ENCODE measurements at places on chromosomes 12 and 14.

DNA sequence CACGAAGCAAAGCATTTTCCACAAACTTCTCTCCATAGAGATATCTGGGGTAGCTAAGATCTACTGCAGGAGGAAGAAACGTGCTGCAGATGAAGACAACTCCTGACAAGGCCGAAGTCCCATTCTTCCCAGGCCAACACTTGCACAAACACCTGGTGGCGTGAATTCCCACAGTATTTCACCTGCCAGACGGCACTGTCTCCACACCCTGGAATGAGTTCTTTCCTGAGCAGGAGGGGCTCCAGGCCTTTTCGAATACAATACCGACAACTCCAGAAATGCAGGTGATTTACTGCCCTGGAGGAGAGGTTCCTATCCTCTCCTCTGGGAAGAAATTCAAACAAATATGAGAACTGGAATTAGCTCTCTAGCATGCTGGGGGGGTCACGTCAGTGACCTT lies 179.9 kb downstream of the MON2 start:
- DNase-seq = no peak

DNA sequence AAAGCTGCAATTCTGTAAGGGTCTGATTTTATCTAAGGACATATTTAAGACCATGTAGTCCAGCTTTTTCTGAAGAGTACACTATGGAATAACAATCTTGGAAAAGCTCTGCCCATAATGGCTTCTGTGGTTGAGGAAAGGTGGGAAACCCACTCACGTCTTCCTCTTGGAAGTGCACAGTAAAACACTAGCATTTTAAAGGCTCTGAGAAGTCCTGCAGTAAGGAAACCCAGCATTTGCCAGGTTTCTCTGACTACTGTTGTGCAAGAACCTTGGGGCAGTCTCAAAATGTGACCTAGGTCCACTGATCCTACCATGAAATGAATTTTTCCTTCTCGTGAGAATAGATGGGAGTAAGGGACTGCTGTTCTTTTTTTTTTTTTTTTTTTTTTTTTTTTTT lies 11.9 kb downstream of the MAP1LC3B2 start:
- no peak for DNase-seq

DNA sequence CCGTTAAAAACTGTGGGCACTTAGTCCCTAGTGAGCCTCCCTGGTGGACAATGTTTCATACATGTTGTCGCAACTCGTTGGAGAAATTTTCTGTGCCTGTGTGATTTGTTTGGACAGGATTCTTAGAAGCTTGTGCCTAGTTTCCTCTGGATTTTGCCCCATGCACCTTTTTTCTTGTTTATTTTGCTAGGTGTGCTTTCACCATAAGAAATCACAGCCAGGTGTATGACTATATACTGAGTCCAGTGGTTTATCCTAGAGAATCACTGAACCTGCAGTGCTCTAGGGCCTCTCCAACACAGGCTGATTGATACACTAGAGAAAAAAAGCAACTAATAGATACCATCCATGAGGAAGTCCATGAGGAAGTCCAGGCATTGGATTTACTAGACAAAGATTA lies 33.1 kb upstream of the OASL start:
- DNase-seq = no peak

DNA sequence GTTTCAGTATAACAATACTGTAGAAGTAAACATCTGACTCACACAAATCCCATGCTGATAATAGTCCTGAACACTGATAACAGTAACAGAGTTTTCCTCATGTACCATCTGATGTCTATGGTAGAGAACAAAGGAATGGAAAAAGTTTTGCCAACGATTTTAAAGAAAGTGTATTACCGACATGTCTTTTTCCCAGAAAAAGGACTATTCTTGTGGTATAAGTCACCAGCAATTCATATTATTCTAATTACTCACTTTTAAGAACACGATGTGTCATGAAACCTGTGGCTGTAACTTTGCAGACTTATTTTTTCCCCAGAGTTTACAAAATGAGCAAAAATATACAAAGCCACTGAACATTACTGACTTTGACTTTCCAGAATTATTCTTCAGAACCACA lies 40.1 kb upstream of the DCN start:
- no peak for DNase-seq

DNA sequence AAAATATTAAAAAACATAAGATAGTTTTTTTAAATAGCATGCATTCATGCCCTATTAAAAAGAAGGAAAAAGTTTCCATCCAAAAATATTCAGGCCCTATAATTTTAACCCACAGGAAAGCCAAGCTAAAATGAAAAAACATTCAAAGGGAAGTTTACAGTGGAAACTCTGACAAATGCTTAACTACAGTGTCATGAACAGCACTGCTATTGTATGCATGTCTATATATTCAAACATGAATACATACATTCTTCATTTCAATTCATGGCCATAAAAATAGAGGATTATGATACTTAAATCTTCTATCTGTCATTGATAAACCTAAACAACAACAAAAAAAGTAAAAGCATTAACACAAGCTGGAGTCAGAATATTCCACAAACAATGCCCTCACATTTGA lies 67.4 kb downstream of the PPP2R5E start:
- no peak for DNase-seq

DNA sequence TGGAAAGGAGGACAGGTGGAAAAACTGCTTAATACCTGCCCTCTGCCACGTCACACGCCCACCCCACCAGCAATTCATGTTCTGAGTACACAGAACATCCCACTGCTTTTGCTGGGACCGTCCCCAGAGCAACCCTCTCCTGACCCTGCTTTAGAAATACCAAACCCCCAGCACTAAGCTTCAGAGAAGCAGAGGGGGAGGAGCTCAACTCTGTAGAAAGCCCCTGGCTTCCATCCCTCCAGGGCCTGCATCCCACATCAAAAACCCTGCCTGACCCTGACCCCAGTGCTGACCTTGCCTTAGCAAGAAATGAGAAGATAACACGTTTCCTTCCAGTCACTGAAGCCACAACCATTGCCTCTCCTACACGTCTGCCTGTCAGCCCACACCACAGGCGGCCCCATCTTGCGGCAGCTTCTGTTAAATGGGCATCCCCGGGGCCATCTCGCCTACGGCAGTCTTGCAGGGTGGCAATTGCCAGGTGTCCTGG lies 19.7 kb downstream of the VDR start:
- DNase-seq = no peak

DNA sequence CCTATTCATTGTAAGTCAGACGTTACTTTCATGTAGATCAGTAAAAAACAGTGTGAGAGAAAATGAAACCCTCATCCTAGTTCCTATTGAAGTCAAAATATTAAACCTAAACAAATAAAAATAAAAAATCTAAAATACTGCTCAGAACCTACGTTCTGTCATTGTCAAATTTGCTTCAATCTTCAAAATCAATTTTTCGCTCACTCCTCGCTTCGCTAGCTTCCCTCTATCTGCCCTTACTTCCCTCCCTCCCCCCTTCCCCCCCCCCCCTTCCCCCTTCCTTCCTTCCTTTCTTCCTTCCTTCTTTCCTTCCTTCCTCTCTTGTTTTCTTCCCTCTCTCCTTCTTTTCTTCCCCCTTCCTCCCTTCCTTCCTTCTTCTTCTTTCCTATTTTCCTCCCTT lies 310.9 kb upstream of the PDE3A start:
- no peak for DNase-seq

GRCh38 chr12:120261951-120262851 lies 3.3 kb downstream of the PXN start:
- no peak for DNase-seq

- no peak for DNase-seq
Measured at GRCh38 chr14:68283378-68284123, 464.0 kb downstream of the RAD51B start.

- no peak for DNase-seq
Measured at GRCh38 chr14:57293866-57294837, 25.4 kb downstream of the AP5M1 start.

DNA sequence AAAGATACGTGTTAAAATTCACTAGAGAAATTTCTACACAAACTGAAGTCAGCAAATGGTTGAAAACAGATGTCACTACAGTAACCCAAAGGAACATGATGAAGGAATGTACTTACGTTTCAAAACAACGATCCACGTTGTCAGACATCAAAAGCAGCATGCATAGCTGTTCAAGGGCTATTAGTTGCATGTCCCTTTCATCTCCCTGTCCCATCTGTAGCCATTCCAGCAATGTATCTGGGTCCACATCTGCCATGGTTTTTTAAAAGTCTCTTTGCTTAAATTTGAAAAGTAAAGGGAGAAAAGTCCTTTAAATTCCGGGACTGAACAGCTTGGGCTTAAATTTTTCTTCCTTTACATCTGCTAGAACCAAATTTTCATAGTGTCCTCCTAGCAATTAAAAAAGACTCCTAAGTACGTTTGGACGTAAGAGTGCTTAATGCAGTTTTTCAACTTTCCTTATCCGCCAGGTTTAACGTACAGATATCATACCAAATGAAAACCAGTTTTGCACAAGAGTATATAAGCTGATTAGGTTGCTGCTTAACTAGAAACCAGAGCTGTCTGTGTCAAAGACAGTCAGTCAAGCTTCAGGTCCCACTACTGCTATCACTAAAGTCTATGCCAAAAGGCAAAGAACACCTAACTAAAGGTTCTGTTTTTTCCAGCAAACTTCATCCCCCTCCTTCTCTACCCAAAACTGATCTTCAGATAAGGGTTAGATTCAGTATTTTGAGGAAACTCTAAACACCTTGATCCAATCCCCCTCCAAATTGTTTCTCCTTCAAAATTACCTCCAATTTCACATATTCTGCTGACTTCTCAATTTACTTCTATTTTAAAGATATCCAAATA lies 1.7 kb downstream of the HECTD1 start:
- no peak for DNase-seq

- no peak for DNase-seq
Measured at GRCh38 chr12:63816031-63816430, 28.5 kb upstream of the SRGAP1 start.

- DNase-seq = no peak
Measured at GRCh38 chr12:118332511-118332910, 40.2 kb downstream of the TAOK3 start.

DNA sequence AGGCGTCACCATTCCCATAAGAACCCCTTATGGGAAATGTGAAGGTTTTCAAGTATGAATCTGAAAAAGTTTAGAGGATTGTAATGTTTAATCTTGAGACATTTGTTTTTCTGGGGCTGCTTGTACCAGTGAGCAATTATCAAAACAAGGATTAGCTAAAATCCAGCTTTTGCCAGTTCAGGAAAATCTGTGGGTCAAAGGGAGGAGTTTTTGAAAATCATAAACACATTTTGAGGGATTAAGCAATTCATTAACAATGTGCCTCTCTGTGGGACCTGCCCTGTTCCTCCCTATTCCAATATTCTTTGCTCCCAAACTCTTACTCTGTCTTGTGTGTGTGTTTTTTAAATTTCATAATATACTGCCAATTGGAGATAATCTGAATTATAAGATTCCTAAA lies 11.7 kb upstream of the DAAM1 start:
- no peak for DNase-seq

DNA sequence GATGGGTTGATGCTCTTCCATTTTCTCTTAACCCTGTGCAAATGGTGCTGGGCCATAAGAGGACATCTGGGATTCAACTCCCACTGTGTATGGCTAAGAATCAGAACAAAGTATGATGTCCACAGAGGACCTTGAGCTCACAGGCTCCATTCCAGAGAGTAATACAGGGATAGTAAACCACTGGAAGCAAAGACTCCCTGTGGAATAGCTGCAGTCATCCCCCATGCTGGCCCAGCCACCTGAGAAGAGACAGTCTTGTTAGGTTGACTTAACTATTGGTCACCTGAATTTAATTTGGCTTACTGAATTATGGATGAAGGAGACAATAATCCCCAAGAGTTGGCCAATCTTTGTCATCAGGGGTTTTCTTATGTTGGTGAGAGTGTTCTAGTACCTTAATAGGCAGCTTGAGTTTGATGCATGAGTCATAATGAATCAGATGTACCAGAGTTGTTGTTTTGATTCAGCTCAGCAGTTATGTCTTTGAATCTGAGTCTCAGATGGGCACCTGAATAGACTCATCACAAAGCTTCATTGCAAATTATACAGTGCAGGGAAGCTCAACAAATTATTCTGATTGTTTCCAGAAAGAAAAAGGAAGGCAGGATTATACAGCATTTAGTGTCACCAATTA lies 122.7 kb downstream of the SSPN start:
- no peak for DNase-seq

GRCh38 chr14:105144026-105144665 lies 24.4 kb downstream of the JAG2 start:
- DNase-seq = peak; percentile 10

DNA sequence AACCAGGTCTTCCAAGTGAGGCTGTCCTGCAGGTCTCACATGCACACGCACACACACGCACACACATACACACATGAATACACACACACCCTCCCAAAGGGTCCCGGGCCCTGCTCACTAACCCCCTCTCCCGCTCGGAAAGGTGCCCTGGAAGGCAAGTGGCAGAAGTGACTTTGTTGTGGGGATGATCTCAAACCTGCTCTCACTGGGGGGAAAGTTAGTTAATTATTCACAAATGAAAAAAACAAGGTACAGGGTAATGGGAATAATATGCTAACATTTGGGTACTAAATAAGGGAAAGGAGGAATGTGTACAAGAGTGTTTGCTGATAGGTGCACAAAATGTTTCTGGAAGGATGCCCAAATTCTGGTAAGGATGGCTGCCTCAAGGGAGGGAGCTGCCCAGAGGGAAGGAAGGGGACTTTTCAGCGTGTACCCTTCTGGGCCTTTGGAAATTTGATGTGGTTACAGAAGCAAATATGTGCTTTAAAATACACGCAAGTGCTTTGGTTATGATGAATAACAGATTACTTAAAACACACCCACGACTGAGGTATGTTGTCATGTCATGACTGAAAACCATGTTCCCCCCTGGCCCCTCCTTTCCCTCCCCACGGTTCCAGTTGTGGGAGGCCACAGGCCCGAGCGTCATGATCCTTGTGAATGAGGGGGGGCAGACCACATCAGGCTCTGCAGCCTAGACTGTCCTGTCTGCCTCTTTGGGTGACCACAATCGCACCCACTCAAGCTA lies 43.3 kb upstream of the PLEKHG6 start:
- DNase-seq = peak; percentile 56

GRCh38 chr12:114291389-114292060 lies 114.4 kb downstream of the TBX5 start:
- no peak for DNase-seq

DNA sequence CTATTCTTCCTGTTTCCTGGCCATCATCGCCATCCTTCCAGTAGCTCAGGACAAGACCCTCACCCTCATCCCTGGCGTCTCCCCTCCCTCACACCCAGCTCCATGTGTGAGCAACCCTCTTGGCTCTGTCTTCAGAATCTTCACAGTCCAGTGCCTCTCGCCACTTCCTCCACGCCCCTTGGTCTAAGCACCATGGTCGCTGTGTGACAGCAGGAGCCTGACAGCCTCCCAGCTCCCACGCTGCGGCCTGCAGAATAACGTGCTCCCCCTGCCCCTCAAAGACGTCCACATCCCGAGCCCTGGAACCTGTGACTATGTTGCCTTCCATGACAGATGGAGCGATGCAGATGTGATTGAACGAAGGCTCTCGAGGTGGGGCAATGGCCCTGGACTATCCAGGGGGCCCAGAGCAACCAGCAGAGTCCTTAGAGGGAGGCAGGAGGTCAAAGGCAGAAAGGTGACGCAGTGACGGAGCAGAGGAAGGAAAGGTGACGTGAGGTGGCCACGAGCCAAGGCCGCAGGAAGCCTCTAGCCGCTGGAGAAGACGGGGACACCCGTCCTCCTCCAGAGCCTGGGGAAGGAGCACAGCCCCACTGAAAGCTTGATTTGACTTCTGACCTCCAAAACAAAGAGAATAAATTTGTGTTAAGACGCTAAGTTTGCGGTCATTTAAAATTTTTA lies 139.8 kb downstream of the CALM1 start:
- no peak for DNase-seq

GRCh38 chr12:68950511-68950910 lies 17.5 kb upstream of the CPM start:
- DNase-seq = no peak

Data from femur (tissue), 1 donor.